COR-L47 (cell line): ENCODE measurements at places on chromosomes 1 and 21.

- peak; percentile 55 for DNase-seq
Measured at GRCh38 chr1:235866205-235866912, at the start of gene LYST. TSS of gene LYST (minus strand) at chr1:235866906. CDS start at chr1:235830417, 36,489 bp downstream.

DNA sequence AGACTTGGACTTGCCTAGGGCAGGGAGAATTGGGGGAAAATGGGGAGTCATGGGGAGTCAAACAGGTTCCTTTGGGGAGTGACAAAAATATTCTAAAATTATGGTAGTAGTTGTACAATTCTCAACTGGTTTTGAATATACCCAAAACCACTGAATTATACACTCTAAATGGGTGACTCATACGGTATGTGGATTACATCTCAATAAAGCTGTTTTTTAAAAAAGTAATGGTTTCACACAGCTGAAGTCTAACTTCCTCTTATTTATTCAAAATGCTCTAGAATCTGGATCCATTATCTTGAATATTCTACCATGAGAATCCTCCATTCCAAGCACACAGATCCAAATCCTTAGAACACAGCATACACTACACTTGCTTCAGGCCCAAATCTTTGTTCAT is 11.1 kb downstream of the EIF4G3 start:
- DNase-seq, result no peak

DNA sequence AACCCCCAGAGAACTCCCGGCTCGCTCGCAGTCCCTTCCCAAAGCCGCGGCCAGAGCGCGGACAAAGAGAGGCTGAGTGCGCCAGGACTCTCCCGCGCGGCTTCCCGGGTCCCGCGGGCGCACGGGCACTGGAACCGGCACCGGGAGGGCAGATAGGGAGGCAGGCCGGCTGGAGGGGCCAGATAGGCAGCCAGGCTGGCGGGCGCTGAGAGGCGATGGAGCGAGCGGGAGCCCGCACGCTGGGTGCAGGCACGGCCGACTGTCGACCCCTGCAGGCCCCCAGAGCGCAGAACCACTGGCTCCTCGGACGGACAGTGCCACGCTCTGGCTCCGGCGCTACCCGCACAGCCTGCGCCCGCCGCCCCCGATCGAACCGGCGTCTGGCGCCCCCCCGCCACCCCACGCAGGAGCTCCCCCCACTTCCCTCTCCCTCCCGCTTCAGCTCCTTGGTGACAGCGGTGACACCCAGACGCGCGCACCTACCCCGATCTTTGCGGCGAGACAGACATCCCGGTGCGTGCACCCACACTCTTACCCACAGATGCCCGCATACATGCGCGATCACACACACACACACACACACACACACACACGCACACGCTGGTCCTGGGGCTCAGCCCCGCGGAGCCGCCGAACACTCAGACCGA is 534 bp downstream of the SLC6A9 start:
- no peak for DNase-seq

- DNase-seq, result peak; percentile 20
Measured at GRCh38 chr1:74775735-74776134, 42.8 kb downstream of the TYW3 start.

- no peak for DNase-seq
Measured at GRCh38 chr1:245888809-245889208, 618.3 kb downstream of the SMYD3 start.

DNA sequence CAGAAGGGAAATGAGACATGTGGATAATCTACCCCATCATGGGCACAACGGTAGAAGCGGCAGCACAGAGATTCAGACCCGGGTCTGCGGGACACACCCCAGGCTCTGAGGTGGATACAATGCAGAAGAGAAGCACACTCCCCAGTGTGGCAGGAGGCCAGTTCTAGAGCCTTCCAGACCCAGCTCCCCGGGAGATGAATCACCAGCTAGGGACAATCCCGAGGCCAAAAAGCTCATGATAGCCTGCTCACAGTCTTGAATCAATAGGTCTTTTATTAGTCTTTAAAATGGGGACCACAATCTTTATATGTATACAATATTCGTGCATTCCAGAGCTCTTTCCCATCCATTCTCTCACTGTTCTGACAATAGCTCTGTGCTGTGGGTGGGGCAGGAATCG is 57.3 kb upstream of the DIRAS3 start:
- DNase-seq, result no peak

GRCh38 chr1:1182491-1183220 is 9.0 kb downstream of the TTLL10 start:
- DNase-seq, result no peak

- no peak for DNase-seq
Measured at GRCh38 chr1:197763307-197763706, 12.0 kb downstream of the DENND1B start.

- peak; percentile 80 for DNase-seq
Measured at GRCh38 chr21:38861056-38861455, 55.3 kb downstream of the ETS2 start.

DNA sequence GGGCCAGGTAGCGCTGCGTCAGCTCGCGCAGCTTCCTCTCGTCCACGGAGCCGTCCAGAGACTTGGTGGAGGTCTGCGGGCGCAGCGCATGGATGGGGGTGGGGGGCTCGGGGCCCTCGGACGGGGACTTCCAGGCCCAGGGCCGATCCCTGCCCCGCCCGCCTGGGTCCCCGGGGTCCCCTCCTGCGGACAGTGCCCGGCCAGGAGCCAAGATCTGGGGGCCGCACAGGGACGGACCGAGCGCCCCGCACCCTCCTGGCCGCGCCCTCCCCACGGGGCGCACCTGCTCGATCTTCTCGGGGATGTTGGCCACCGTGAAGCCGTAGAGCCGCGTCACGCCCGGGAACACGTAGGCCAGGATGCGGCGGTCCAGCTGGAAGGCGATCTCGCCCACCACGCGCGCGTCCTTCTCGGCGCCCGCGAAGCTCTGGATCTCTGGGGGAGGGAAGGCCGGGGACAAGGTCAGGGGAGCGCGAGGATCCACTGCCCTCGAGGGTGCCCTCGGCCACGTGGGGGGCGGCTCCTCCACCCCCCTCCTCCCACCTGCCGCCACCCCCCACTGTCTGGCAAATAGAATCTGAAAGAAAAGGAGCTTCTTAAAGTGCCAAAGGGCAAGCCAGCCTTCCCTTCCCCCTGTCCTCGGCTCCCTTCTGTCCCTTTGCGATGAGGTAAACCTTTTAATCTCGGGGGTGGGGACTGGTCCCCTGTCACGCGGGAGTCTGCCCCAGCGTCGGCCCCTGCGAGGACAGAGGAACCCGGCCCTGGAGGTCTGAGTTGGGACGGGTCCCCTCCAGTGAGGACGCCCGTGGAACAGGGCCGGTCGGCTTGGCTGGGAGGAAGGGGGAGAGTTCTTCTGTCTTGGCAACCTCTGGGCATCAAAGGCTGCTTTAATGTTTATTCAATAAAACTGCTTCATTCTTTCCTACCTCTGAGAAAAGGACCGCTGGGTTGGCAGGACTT is 6.5 kb upstream of the FTCD start:
- no peak for DNase-seq

GRCh38 chr1:2642131-2642559 is 9.3 kb upstream of the MMEL1 start:
- DNase-seq, result no peak

GRCh38 chr1:41241354-41241748 is 755 bp downstream of the SCMH1 start:
- DNase-seq, result peak; percentile 36

GRCh38 chr1:147758379-147759100 is 1.9 kb downstream of the GJA5 start:
- DNase-seq, result no peak

DNA sequence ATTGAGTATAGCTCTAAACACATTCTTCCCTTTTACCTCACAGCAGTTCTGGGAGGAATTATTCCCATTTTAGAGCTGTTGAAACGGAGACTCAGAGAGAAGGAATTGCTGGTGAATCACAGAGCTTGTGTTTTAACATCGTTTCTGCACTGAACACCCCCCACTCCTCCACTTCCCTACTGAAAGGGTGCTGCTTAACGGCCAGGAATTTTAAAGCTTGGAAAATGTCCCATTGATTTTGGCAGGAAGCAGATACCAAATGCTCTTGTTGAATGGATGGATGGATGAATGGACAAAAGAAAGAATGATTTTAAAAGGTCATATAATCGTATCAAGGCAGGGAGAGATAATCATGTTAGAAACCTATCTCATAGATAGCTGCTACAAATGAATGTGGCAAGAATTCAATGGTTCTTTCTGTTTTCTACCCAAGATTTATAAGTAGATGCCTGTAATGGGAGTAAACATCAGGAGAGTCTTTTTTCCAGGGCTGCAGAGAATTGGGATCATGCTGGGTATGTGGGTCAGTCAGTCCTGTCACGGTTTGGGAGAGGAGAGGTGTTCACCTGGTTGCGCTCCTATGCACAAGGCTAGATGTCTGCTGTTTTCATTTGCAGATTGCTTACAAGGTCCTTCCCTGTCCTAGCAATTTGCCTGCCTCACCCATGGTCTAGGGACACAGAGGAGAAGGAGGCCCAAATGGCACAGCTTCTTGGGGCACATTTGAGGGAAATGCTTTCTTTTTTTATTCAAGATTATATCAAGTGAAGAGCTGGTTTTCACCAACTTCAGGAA is 19.0 kb downstream of the FAM163A start:
- DNase-seq, result no peak

- no peak for DNase-seq
Measured at GRCh38 chr1:245332513-245332912, 177.7 kb downstream of the KIF26B start.
